ENCODE measurements at places on chromosomes 5 and 9.

DNA sequence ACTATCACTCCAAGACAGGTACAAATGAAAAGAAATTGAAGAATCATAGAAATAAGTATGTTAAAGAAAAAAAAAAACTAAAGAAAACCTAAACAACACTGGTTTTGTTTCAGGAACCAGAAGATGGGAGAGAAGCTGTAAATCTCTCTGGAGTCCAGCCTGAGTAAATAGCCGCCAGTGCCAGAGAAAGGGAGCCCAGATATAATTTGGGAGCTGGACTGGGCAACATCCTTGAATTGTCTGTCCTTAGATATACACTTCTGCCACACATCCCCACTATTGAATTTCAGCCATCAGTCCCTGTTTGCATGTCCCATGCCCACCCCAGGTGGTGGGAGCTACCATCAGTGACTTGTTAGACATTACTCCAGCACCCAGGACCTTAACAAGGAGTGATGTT is 979.6 kb downstream of the DTWD2 start:
- no peak for DNase-seq

- DNase-seq: no peak
Measured at GRCh38 chr5:137304226-137304874, 194.8 kb downstream of the SPOCK1 start.

DNA sequence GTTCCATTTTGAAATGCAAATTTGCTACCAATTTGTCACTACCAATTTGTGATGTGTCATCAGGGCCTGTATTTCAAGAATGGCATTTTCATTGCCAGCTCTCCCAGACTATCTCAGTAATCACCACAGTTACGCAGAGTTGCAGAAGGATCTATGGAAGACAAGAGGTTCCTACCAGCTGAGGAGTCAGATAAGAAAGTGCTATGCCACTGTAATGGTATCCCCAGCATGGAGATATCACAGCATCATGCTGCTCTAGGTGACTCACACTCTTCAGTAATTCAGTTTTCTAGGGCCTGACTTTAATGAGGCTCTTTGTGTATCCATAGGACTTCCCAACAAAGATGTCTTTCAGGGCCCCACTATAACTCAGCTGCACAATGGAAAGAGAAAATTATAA is 490.3 kb downstream of the ARHGEF28 start:
- no peak for DNase-seq

- DNase-seq: no peak
Measured at GRCh38 chr9:110606179-110606790, 26.7 kb upstream of the SVEP1 start.

- no peak for DNase-seq
Measured at GRCh38 chr9:131053896-131054295, 42.4 kb upstream of the AIF1L start.

Measured in activated T-cell treated with anti-CD3 and anti-CD28 coated beads for 24 hours (primary cell).